Activated CD4-positive, alpha-beta T cell treated with anti-CD3 and anti-CD28 coated beads for 36 hours (primary cell): ENCODE measurements at places on chromosomes 12 and 14. TPM values are rescaled to one million over a fixed set of nuclear protein-coding genes. Genes with fewer than 3 reads are reported as not detected.

Gene RFX4
- not detected for total RNA-seq

Gene TCL1A
- not detected for total RNA-seq

Gene PIP4K2C
- total RNA-seq: 12.1 TPM

Gene FOXA1
- total RNA-seq: 0.05 TPM

Gene MANSC1
- 2.5 TPM for total RNA-seq

Gene TCL1B
- total RNA-seq: not detected

Gene ANG
- 1.8 TPM for total RNA-seq

Gene HOXC10
- not detected for total RNA-seq

Gene NTF3
- total RNA-seq: not detected

Gene ARF3
- 96.1 TPM for total RNA-seq

Gene SLC25A47
- total RNA-seq: not detected

Gene BEST3
- not detected for total RNA-seq

Gene SELPLG
- total RNA-seq: 31.0 TPM

Gene SLC4A8
- 2.0 TPM for total RNA-seq

Gene PLBD1
- not detected for total RNA-seq

Gene PDE3A
- not detected for total RNA-seq

GRCh38 chr14:63727736-63728728, at the start of gene SGPP1:
SGPP1 (minus strand) TSS chr14:63728065; CDS start chr14:63727944, 121 bp downstream.
- DNase-seq: peak; percentile 87

DNA sequence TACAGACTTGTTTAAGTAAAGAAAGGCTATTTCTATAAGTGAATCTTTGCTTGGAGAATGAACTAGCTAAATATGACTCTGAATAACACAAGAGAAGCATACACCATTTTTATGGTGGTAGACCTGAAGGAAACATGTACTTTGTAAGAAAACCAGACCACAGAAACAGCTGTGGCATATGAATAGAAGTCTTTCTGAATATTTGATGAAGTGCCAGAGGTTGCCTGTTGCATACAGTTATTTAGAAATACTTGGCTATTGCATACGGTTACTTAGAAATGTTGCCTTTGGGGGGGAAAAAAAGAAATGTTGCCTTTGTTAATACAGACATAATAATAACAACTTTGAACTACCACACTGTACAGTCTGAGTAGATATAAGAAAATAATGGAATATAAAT, 16.8 kb upstream of the LEMD3 start:
- no peak for DNase-seq

DNA sequence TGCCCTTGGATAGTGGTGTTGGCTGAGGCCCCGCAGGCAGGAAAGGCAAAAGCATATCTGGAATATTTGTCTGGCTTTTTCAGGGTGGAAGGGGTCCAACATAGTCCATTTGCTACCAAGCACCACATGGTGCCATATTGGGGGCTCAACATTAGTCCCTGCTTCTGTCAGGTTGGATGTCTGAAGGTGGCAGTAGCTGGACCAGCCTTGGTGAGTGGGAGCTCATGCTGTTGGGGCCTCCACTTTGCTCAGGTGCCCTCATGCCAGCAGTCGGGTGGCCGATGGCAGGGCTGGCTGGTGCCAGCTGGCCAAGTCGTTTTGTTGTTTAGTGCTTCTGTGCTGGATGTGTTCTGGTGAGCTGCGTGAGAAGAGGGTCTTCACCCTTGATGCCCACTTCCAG, 135.3 kb downstream of the PAPOLA start:
- no peak for DNase-seq

DNA sequence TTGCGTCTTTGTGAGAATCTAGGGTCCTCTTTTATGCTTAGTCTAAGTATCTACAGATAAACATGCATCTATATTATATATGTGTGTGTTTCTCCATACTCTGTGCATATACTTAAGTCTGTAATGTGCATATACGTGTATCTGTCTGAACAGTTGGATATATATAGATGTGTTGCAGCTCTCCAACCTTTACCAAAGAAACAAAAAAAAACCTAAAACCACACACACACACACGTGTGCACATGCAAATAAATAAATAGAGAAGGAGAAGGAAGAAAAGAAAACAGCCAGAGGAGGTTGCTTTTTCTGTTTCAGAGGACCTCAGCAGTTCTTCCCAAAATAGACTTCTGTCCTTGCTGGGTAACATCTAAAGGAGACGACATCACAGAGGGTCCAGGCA, 244.9 kb downstream of the CACNA1C start:
- no peak for DNase-seq

DNA sequence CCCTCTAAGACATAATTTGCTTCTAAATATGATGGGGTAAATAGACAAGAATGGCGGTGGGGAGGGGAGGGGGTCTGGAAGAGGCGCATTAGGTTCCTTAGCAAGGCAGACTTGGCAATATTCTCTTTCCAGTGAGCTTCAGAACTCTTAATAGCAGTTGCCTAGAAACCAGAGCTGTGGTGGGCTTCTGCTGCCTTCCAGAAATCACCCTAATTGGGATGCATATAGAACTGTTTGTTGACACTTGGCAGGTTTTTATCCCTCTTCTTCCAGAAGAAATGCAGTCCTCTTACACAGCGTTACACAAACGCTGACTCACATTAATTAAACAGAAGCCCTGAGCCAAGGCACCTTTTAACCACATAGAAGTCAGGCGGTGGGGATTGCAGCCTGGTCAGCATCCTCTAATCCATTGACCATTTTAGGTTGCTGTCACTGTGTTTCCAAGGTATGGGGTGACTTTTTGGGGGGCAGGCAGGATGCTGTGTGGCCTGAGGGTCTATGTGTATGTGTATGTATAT, 114.1 kb downstream of the CCDC60 start:
- DNase-seq: no peak

- no peak for DNase-seq
Observed at GRCh38 chr12:4979737-4980136, 63.9 kb upstream of the KCNA5 start.

GRCh38 chr14:72638021-72638420, 255.9 kb downstream of the DPF3 start:
- DNase-seq: no peak

- DNase-seq: no peak
Observed at GRCh38 chr12:76929499-76929898, 50.7 kb upstream of the CSRP2 start.

- peak; percentile 22 for DNase-seq
Observed at GRCh38 chr12:1529862-1530591, 64.4 kb downstream of the FBXL14 start.

- DNase-seq: no peak
Observed at GRCh38 chr12:20624718-20625117, 70.4 kb upstream of the SLCO1C1 start.

DNA sequence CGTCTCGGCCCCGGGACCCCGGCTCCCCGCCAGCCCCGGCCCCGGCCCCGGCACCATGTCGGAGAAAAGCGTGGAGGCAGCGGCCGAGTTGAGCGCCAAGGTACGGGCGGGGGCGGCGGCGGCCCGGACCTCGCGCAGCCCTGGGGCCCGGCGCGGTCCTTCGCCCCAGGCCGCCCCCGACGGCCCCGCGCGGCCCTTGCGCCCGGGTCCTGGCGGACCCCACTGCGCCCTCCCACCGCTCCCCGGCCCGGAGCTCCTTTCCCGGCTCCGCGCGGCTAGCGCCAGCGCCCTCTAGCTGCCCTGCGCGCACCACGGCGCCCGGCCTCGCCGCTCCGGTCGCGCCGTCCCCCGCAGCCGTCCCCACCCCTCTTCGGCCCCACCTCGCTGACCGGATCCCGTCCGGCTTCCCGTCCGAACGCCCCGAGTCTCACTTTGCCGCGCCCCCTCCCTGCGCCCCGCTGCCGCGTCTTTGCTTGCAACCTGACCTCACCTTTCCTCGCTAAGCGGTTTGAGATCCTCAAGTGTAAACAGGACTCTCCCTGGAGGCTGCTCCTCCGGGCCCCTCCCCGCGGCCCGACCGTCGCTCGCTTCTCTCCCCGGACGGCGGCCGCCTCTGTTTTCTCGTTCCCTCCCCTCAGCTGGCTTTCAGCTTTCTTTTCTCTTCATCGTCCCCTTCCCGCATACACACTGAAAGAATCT, 637 bp downstream of the PTMS start:
- peak; percentile 78 for DNase-seq

DNA sequence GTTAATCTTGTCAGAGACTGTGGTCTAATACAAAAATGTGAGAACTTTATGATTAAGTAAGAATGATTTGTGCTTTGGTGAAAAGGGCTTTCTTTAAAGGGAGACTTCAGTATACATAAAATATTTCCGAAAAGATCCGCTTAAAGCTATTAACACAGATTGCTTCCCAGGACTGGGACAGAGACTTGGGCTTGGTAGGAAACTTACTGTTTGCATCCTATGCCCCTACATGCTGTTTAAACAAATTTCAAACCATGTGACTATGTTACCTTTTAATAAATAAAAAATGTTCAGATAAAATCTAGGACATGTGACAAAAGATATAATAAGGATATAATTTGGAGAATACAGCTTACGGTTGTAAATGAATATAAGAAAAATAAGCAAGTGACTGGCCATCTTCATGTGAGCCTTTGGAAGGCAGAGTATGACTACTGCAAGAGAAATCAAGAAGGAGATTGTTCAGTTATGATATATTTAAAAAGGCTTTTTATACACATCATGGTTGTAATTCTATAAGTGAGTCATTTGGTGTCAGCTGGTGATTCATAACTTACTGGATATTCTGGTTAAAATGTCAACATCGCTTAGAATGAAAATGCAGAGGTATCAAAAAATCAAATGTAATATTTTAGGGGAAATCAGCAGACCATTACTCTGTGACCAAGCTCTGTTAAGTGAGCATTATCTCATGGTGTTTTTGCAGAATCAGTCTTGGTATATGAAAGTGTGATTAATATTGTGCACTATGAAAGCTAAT, 234.7 kb upstream of the E2F7 start:
- no peak for DNase-seq

GRCh38 chr14:54219261-54220070, 177.3 kb upstream of the CDKN3 start:
- peak; percentile 11 for DNase-seq

DNA sequence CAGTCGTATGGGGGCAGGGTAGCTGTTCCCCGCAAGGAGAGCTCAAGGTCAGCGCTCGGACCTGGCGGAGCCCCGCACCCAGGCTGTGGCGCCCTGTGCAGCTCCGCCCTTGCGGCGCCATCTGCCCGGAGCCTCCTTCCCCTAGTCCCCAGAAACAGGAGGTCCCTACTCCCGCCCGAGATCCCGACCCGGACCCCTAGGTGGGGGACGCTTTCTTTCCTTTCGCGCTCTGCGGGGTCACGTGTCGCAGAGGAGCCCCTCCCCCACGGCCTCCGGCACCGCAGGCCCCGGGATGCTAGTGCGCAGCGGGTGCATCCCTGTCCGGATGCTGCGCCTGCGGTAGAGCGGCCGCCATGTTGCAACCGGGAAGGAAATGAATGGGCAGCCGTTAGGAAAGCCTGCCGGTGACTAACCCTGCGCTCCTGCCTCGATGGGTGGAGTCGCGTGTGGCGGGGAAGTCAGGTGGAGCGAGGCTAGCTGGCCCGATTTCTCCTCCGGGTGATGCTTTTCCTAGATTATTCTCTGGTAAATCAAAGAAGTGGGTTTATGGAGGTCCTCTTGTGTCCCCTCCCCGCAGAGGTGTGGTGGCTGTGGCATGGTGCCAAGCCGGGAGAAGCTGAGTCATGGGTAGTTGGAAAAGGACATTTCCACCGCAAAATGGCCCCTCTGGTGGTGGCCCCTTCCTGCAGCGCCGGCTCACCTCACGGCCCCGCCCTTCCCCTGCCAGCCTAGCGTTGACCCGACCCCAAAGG, 804 bp downstream of the GAPDH start:
- DNase-seq: peak; percentile 90

GRCh38 chr14:70801836-70802235, 7.5 kb downstream of the MAP3K9 start:
- DNase-seq: no peak

- no peak for DNase-seq
Observed at GRCh38 chr12:104347374-104348075, 44.0 kb downstream of the EID3 start.

- DNase-seq: peak; percentile 58
Observed at GRCh38 chr12:104747955-104748354, 210.1 kb downstream of the SLC41A2 start.

- peak; percentile 16 for DNase-seq
Observed at GRCh38 chr14:52949711-52950409, 990 bp downstream of the FERMT2 start.

- DNase-seq: no peak
Observed at GRCh38 chr12:11891754-11892386, 178.9 kb upstream of the BCL2L14 start.

DNA sequence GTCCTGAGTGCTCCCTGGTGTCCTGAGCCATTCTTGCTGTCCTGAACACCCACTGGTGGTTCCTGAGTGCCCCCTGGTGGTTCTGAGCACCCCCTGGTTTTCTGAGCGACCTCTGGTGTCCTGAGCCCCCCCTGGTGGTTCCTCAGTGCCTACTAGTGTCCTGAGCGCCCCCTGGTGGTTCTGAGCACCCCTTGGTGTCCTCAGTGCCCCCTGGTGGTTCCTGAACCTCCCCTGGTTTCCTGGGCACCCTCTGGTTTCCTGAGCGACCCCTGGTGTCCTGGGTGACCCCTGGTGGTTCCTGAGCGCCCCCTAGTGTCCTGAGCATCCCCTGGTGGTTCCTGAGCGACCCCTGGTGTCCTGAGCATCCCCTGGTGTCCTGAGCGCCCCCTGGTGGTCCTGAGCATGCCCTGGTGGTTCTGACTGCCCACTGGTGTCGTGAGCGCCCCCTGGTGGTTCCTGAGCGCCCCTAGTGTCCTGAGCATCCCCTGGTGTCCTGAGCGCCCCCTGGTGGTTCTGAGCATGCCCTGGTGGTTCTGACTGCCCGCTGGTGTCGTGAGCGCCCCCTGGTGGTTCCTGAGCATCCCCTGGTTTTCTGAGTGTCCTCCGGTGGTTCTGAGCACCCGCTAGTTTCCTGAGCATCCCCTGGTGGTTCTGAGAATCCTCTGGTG, 473.1 kb downstream of the TMEM121 start:
- peak; percentile 98 for DNase-seq

DNA sequence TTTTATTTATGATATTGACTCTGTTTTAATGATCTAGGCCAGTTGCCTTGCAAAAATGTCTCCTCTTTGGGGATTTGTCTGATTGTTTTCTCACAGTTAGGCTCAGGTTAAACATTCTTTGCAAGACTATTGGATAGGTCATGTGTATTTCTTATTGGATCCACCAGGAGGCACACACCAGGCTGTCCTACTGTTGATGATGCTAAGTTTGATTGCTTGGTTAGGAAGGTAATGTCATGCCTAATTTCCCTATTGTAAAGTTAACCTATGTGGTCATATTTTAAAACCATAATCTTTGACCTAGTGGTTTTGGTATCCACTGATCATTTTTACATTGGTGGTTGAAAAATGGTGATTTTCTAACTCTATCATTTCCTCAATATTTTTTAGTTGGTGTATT, 137.1 kb downstream of the BRMS1L start:
- DNase-seq: no peak

- no peak for DNase-seq
Observed at GRCh38 chr12:100632445-100632892, 59.0 kb downstream of the GAS2L3 start.

- no peak for DNase-seq
Observed at GRCh38 chr12:9606736-9607372, 862 bp downstream of the KLRB1 start.

GRCh38 chr14:57652769-57653168, 159.1 kb upstream of the CCDC198 start:
- DNase-seq: no peak
